Cardiac septum (tissue), 1 donor: ENCODE measurements at places on chromosomes 6 and 20. TPM values are rescaled to one million over a fixed set of nuclear protein-coding genes. Genes with fewer than 3 reads are reported as not detected.

The RSPO4 gene
- total RNA-seq, result not detected

The TBX18 gene
- 4.6 TPM for total RNA-seq

The CAGE1 gene
- not detected for total RNA-seq

The SLC29A1 gene
- total RNA-seq, result 105 TPM

The CAP2 gene
- total RNA-seq, result 120 TPM

The IRAK1BP1 gene
- total RNA-seq, result 2.1 TPM

The ZNF165 gene
- 0.13 TPM for total RNA-seq

The RCAN2 gene
- 281 TPM for total RNA-seq

The FAM50B gene
- total RNA-seq, result 18.2 TPM

The OPN5 gene
- total RNA-seq, result not detected

The ECT2L gene
- total RNA-seq, result 10.5 TPM

The RTF2 gene
- total RNA-seq, result 76.0 TPM

The KHDC1 gene
- 1.1 TPM for total RNA-seq

The MYT1 gene
- not detected for total RNA-seq

The SPATA25 gene
- total RNA-seq, result 3.3 TPM

The OR2H2 gene
- not detected for total RNA-seq

The SNX21 gene
- 19.5 TPM for total RNA-seq

The RNF182 gene
- 0.19 TPM for total RNA-seq

The COX7A2 gene
- 890 TPM for total RNA-seq

The DEFB127 gene
- not detected for total RNA-seq

The LCA5 gene
- 2.6 TPM for total RNA-seq

The COL20A1 gene
- 0.22 TPM for total RNA-seq

The PLCG1 gene
- total RNA-seq, result 66.6 TPM

The DEFB132 gene
- total RNA-seq, result not detected

The SLC24A3 gene
- total RNA-seq, result 0.86 TPM
